ENCODE measurements at places on chromosomes 6 and 20.

DNA sequence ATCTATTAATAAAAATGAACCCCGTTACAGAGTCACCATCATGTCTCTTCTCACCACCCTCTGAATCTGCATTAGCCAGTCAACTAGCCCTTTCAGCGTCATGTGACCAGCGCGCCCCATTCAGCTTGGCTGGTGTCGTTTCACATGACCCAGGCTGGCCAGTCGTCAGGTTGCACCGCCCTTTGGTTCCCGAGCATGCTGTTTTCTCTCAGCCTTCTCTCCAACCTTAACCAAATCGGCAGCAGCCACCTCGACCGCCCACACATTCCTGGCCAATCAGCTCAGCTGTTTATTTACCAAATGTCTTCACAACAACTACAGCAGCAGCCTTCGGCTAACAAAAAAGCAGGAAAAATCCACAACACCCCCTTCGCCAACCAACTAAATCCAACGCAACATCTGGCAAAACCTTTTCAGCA lies 5.6 kb downstream of the SRSF3 start:
- peak; percentile 91 for DNase-seq

- no peak for DNase-seq
These were observed 600.0 kb downstream of the QKI start for GRCh38 chr6:164014346-164015087.

DNA sequence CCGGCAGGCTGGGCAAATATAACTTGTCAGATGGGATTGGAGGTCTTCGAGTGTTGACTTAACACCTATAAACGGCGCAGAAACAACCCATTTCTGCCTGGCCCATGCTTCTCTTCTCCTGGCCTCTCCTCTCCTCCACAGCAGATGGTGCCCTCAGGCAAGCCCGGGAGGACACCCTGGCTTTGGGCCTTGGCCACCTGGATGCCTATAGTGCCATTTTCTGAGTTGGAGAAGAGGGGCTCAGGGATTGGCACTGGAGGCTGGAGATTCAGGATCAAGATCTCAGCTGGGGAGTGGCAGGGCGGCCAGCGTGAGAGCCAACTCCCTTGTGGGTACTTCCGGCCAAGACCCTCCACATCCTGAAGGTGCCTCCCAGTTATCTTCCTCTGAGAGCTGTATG lies 211.9 kb upstream of the PMEPA1 start:
- DNase-seq: no peak

DNA sequence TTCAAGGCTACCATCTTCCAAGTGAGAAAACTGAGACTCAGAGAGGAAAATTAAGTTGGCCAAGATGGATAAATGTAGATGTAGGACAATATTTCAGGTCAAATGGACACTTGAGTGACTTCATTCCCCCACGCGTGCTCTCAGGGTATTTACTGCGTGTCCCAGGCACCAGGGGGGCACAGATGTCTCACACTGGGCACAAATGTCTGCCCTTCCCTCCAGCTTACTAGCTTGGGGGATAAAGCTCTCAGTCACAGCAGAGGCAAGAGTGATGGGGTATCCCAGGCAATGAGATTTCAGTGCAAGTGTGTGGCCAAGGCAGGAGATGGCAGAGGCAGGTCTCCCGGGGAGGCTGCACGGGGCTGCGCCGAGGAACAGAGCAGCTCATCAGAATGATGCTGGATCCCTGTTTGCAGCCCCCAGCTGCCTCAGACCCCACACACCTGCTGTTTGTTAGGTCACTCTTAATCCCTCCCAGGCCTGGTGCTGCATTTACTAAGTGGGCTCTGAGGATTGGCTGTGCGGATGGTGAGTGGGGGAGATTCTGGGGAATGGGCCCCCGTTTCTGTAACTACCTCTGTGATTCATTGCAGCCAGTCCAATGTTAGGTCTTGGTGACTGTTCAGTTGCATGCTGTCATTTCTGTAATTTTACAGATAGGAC lies 44.1 kb downstream of the PTK7 start:
- no peak for DNase-seq

DNA sequence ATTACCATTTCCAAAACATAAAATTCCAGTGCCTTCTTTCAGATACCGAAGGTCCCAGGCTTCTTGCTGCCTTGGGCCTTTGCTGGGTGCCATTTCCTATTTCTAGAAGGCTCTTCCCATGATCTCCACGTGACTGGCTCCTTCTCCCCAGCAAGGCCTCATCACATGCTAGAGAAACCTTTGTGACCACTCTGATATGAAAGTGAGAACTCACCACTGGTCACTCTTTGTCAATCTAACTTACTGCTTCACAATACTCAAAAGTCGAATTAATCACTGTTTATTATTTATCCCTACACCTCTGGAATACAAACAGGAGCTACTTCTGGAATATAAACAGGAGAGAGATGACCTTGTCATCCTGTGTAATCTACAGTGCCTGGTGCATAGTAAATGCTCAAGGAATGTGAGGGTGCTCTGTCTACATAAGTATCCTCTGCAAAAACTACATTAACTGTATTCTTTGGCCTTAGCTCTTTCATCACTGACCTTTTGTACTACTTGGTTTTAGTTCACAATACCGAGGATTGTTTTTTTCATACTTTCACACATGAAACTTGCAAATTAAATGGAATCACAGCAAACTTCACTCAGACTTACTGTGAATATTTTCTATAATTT lies 1.6 kb downstream of the STX7 start:
- no peak for DNase-seq

DNA sequence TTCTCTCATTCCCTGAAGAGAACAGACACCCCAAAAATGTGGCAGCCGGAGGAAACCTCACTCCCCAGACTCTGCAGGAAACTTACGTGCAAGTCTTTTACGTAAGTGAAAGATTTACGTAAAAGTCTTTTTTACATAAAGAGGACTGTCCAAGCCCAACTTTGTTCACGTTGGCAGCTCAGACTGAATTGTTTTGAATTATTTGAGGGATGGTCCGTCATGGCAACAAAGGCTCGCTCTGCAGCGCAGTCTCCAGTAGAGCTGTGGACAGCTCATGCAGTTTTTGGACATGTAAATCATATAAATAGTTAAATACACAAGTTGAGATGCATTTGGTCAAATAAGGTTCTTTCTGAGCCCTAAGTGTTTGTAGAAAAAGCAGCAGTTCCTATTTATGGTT lies 394.8 kb downstream of the QKI start:
- DNase-seq: no peak

- DNase-seq: no peak
These were observed 34.1 kb downstream of the BANF2 start for GRCh38 chr20:17733767-17734304.

DNA sequence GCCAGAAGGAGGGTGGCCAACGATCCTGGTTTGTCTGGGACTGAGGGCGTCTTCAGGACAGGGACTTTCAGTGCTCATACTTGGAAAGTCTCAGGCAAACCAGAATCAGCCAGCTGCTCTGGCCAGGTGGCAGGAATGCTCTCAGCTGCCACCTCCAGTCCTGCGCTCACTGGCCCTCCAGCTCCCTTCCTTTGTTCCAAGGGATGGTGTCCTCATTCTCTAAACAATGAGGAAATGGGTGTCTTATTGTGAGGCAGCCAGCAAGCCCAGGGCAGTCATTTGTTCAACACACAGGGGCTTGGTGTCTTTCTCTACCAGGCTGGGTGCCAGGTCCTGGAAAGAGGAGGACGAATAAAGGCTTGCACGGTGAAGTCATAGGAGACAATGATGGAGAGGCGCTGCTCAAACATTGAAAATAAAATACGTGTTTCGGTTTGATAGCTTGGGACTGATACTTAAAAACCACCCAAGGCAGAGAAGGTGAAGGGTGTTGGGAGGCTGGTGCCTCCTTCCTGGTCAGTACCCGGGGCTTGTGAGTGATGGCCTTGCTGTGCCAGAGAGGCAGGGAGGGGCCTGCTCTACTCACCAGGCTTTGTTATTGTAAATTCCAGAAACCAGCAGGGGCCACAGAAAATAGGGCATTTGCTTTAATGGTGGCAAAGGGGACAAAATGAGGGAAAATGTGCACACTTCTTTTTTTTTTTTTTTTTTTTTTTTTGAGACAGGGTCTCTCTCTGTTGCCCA lies 11.3 kb upstream of the TMEM181 start:
- DNase-seq: no peak

GRCh38 chr20:38635721-38636288 lies 34.2 kb downstream of the ARHGAP40 start:
- DNase-seq: no peak

DNA sequence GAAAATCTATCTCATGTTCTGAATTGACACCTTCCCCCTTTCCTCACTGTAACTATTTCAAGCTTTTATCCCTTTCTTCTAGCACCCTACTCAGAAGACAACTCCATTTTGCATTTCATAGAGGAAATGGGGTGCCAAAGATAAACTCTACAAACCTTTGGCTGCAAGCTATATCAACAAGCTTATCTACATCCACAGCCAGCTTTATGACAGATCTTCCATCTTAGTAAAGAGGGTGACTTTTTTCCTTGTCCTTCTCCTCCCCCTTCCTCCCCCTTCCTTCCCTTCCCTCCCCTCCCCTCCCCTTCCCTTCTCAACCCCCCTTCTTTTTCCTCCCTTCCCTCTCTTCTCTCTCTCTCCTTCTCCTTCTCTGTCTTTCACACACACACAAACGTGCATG lies 58.0 kb upstream of the OLIG3 start:
- no peak for DNase-seq

DNA sequence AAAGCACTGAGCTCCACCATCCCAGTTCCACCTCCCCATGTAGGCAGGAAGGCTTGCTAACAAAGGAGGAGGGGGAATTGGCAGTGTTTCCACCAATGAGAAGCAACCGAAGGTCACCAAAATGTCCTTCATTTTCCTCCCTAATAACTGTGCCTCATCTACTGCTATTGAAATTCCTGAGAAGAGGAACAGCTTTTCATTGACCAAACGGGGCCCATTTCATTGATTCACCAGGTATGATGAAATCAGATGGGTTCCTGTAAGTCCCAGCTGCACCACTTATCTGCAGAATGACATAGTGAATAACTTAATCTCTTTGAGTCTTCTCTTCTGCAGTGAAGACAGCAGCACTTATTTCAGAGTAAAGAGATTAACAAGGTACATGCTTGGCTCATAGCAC lies 17.3 kb downstream of the TREM1 start:
- no peak for DNase-seq

- no peak for DNase-seq
These were observed 110.7 kb downstream of the ZDHHC14 start for GRCh38 chr6:157491571-157492232.

DNA sequence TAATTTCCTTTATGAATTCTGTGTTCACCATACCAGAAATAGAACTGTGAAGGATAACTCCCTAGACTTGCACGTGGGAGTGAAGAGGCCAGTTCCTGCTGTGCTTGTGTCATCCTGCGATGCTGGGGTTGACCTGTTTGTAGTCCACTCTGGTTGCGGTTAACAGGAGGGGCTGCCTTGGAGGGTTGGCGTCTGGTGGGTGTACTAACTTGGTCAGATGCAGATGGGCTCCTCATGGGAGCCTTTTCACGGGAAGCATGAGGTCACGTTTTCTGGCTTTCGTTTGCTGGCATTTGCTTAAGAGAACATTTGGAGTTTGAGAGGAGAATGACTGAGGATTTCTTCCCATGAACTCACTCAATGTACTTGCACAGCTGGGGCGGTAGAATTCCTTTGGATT lies 41.2 kb downstream of the IGF2R start:
- DNase-seq: no peak

- DNase-seq: no peak
These were observed 14.3 kb downstream of the GPX6 start for GRCh38 chr6:28501259-28501658.

GRCh38 chr20:5887386-5887785 lies 62.9 kb downstream of the TRMT6 start:
- DNase-seq: no peak

GRCh38 chr6:15811107-15811506 lies 148.3 kb upstream of the DTNBP1 start:
- no peak for DNase-seq

- DNase-seq: no peak
These were observed 19.5 kb upstream of the SLC22A16 start for GRCh38 chr6:110495949-110496348.

DNA sequence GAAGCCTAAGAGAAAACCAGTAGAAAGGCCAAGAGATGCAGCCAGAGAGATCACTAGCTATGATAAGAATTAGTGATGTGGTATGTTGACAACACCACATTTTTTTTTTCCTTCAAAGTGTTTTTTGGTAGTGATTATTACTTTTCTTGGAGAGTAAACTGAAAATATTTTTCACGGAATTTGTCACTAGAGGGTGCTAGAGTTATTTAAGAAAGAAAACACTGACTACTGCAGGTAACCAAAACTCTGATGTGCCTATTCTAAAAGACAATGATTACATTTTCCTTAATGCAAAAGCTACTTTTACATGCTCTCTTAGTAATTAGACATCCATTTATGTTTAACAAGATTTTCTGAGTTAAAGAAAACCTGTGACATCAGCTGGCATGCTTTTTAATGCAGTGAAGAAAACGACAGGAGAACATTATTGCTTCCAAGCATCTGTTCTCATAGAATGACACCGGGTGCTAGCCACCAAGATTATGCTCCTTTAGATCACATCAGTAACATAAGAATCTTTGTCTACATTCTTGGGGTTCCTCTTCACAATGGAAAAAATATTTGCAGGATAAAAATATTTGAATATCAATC lies 28.8 kb downstream of the RWDD2A start:
- DNase-seq: no peak

GRCh38 chr6:31396422-31397152 lies 6.8 kb upstream of the MICA start:
- peak; percentile 95 for DNase-seq

DNA sequence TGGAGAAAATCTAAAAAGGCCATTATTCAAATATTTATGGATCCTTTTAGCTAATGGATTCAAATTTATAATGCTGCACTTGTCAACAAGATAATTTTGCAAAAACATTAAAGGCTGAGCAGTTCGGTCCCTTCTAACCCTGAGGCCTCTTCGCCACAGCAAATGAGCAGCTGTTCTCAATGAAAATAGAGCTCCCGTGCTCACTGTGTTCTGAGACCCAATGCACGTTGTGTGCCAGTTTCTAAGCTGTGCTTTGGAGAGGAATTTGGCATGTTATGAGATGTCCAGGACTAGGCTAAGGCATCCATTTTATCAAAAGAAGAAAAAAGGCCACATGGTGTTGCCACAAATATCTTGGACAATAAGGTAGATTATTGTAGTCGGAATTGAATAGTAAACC lies 220.1 kb upstream of the TSHZ2 start:
- DNase-seq: no peak

DNA sequence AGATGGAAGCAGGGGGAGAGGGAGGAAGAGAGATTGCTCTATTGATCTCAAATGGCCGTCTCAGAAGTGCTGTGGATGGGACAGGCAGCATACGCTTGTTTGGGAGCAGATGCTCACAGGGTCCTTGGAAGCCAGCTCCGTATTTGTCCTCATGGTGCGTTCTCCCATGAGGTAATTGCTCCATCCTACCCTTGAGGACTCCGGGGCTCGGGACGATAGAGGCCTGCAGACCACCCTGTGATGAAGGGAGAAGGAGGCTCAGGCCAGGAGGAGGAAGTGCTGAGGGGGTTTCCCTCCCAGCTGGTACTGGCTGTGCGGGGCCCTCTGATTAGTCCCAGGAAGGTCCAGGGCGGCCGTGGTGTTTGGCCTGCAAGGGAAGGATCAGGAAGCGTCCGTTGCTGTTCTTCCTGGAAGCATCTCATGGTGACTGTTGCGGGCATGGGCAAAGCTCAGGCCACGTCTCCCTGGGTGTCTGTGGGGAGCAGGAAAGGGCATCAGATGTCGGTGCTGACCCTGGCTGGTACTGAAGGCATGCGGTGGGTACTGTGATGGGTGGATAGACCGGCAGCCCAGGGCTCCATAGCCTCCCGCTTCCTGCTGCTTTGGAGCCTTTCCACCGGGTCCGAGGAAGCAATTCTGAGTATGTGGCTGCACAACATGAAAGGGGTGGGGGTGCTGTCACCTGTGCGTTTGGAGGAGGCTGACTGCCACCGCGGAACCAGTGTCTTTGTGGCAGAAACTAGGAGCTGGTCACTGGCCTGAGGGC lies 158.3 kb downstream of the SYCP2 start:
- DNase-seq: no peak
